Chondrocyte (in vitro differentiated cells): ENCODE measurements at places on chromosomes 4 and X. TPM values are rescaled to one million over a fixed set of nuclear protein-coding genes. Genes with fewer than 3 reads are reported as not detected.

GABRG1 gene
- total RNA-seq, result not detected in 3 replicates

RAI2 gene
- 0.85 to 0.97 TPM (median 0.87 TPM) in 3 replicates for total RNA-seq

DNA sequence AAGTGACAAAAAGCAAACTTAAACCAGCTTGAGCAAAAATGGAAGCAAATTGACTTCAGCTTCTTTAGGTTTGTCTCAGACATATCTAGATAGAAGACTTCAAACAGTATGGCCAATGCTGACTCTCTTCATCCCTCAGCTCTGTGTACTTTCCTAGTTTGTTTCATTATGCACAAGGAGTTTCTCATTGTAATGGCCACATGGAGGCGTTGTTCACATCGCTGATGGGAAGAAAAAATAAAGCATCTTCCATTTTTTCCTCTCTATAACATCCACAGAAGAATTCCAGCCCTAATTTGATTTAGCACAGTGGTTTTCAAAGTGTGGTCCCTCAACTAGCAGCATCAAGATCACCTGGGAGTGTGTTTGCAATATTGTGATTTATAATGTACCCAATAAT, 397.5 kb upstream of the PRKX start:
- no peak for DNase-seq

- no peak for DNase-seq
Measured at GRCh38 chrX:81378560-81378959, 176.7 kb downstream of the SH3BGRL start.

DNA sequence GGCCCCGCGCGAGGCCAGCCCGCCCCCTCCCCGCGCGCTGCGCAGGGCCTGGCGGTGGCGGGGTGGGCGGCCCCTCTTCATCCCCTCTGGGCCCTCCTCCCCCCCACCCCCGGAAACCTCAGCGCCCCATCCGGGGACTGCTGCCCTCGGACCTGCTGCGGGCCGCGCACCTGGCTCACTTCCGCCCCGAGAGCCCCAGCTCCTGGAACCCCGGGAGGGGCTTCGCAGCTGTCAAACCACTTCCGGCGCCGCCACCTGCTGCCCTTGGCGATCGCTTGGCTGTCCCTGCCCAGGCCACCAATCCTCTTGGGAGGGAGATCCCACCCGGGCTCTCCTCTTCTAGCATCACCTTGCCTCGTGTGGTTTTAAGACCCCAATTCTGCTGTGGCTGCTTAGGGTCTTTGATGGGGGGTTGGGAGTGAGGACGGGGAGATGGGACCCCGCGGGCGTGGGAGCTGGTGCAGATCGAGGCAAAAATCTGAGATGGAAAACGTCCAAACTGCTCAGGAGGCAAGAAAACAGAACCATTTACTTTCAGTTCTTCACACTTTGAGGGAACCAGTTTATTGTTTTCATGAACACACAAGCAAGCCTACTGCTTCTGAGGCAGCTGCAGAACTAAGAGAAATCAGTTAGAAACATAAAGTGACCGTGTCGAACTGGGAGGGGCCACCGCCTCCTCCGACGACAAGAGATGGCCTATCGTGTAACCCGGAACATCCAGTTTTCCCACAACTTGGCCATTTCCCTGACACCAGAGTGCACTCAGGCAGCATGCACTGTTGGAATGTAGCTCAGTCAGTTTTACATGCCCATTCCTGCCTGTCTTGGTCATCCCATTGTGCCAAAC, 754 bp downstream of the MTMR1 start:
- no peak for DNase-seq

- no peak for DNase-seq
Measured at GRCh38 chrX:43386875-43387274, 269.2 kb upstream of the MAOA start.

DNA sequence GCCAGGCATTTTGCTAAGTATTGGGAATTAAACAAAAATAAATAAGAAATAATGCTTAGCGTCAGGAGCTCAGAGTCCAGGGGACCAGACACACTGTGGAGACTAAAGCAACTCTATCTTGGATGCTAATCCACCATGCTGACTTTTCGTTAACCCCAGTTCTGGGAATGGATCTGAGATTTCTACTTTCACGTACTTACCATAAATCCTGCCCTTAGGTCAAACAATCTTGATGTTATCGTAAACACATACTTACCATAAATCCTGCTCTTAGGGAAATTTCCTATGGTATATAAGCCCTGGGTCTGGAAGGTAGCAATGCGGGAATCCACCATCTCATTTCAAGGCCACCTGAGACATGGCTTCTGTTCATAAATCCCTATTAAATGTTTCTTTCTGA, 204.5 kb upstream of the IGFBP7 start:
- no peak for DNase-seq

ASB12 gene
- 0.27 to 0.44 TPM in 2 of 3 replicates, not detected in the other for total RNA-seq

GRCh38 chrX:68880846-68881552, 52.2 kb downstream of the EFNB1 start:
- DNase-seq, result no peak

SPON2 gene
- total RNA-seq, result 158 to 184 TPM (median 162 TPM) in 3 replicates

ARHGAP36 gene
- total RNA-seq, result not detected in 3 replicates

STS gene
- 10.9 to 12.5 TPM (median 12.1 TPM) in 3 replicates for total RNA-seq

DNA sequence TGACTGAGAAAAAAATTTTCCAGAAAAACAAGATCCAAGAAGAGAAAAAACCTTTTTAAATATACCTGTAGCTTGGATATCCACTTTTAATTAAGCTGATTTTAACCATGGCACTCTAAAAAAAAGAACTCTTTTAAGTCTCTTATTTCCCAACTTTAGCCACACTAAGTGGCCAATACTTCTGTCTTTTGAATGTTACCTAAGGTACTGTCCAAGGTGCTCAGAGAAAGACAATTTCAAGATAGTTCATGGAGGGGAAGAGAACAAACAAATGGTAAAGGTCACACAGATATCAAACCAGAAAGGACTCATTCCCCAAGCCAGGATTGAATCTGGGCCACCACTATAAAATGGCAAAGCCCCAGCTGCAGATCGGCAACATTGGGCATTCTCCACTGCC, 10.1 kb downstream of the NLRP2B start:
- no peak for DNase-seq

AREG gene
- total RNA-seq, result not detected in 3 replicates

DNA sequence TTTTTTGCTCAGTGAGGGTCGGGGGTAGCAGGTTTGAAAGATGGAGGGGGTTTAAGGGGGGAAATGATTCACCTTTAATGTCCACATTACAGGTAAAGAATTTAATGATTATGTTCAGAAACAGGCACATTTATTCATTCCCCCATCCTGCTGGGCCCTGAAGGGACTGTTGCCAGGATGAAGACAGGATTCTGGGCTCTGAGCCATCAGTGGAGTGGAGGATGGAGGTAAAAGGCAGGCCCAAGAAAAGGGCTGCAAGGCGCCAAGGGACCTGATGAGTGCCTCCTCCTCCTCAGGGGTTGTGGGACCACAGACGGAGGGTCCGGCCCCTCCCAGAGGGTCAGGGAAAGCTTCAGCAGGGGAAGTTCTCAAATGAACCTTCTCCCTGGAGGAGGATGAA, 40.4 kb upstream of the PROM1 start:
- no peak for DNase-seq

HMX1 gene
- 3.7 TPM in 1 of 3 replicates, not detected in the others for total RNA-seq

GRCh38 chrX:22246620-22247019, 26.1 kb upstream of the CBLL2 start:
- no peak for DNase-seq

DNA sequence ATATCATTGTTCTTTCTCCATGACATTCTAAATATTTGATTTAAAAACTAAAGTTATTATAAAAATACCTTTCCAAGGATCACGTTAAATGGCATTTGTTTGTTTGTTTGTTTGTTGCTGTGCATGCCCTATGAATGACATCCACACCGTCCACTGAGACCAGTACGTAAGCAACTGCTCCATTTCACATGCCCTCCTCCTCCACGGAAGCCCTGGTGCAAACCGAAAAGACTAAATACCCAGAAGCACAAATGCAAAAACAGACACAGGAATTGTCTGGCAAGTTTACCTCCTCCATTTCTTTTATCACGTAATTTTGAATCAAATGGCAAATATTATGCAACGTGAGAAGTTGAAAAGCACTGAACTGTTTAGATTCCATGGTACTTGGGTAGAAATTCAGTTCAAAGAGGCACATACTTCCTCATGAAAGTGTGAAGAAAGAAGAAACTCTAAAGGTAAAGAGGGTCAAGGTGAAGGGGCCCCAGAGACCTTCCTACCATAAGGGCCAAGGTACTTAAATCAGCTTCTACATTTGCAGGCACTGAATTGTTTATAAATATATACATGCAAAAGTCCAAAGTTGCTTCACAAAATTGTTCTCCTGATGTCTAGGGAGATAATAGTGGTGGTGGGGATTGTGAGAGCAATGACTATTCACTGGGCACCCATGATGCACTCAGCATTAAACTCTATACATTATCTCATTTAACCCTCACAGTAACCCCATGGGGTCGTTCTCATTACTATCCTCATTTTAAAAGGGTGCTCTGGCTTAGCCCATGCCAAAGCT, 23.4 kb downstream of the IRF2 start:
- no peak for DNase-seq

SYTL5 gene
- total RNA-seq, result 0.26 to 0.92 TPM (median 0.27 TPM) in 3 replicates

NEIL3 gene
- total RNA-seq, result 1.5 to 2.5 TPM (median 1.7 TPM) in 3 replicates

DNA sequence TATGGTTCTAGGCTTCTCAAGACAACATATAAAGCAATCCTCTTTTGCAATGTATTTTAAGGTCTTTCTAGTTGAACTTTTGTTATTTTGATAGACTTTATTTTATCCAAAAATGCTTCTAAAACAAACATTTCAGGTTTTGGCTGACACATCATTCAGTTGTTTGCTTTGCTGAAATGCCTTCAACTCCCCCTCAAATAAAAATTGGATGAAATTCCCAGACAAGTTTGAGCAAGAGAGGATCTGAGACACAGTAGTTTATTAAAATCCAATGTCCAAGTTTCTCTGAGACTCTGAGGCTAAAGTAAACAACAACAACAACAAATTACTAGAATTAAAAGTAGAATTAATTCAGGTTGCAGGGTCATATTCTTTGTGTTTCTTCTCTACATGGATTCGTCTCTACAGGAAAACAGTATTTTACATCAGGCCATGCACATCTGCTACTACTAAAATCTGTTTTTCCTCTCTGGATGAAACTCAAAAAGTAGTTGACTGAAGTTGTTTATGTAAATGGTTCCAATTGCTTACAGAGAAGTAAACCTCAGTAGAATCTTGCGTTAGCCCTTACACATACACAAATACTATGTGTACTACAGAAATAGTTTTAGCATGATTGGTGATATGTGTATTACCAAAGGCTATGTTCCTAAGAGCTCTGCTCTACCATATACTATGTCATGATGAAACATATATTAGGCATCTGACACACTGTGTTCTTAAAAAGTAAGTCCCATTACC, 64.9 kb downstream of the PRSS12 start:
- DNase-seq, result no peak

GRCh38 chr4:108219998-108220397, 51.3 kb upstream of the LEF1 start:
- no peak for DNase-seq

- no peak for DNase-seq
Measured at GRCh38 chr4:38603652-38604051, 60.3 kb upstream of the KLF3 start.

DNA sequence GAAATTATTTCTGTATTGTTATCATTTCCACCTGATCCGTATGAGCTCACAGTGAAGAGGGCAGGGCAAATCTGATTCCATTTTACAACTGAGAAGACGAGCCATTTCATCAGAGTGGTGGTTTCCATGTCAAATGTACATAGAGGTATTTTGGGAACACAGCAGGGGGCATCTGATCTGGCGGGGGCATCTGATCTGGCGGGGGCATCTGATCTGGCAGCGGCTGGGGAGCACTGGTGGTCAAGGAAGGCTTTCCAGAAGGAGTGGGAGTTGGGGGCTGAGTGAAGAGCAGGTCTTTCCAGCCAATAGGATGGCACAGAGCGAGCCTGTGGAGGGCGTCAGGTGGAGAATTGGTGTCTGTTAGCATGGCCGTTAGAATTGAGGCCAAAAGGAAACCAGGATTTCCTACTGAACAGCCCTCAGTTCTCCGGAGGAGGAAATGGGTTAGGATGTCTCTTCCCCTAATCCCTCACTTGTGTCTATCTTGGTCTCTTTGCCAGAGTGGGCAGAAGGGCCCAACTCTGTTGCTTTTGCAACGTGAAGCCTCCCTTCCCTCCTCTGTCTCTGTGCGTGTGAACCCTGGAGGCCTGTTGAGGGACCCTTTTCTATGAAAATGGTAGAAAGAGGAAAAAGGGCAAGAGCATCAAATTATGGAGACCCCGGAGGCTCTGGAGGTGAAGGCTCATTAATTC, 41.3 kb downstream of the RHOH start:
- no peak for DNase-seq

DNA sequence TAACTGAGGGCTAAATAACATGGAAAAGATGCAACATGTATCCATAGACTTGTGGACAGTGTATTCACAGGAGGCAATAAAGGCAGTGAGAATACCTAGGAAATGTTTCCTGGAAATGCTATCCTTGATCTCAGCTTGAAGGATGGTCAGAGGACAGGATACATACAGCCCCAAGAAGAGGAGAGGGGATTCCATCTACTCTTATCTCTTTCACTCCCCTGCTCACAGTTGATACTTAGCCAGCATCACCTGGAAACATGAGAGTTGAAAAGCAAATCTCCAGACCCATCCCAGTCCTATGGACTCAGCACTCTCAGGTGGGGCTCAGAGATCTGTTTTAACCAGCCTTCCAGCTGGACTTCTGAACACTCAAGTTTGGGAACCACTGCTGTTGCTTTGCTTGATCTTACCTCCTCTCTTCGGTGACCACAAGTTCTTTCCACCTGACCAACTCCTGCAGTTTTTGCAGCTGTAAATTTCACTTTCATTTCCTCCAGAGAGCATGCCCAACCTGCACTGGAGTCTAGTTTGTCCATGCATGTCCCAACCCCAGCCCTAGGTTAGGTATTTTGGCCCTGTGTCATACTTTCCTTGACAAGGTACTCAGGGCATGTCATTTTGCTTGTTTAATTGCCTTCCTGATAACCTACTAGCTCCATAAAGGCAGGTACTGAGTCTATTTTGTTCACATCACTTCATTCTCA, 10.4 kb downstream of the RELL1 start:
- no peak for DNase-seq

FRMPD3 gene
- total RNA-seq, result 0.07 TPM in 2 of 3 replicates, not detected in the other

DNA sequence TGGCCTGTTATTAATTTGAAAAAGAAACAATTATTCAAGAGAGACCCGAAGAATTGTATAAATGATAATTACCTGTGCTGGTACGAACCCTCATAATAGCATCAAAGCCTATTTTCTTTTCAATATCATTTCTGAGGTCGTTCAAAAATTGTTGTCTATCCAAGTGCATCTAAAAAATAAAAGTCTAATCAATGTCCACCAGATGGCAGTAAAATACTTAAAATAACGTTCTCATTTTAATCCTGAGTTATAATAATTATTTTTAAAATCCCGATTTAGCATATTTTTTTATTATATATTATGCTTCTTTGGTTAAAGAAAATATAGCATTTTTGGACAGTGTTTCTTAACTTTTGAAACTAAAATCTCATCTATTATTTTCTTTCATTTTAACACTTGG, 55.7 kb downstream of the METTL14 start:
- DNase-seq, result no peak

- DNase-seq, result no peak
Measured at GRCh38 chr4:119152741-119153140, 17.1 kb downstream of the MYOZ2 start.

GSX2 gene
- total RNA-seq, result not detected in 3 replicates
